GM12878 (cell line): ENCODE measurements at places on chromosomes 6 and 20. TPM values are rescaled to one million over a fixed set of nuclear protein-coding genes. Genes with fewer than 3 reads are reported as not detected.

- no peak overlapping the region for H3K27ac ChIP-seq
- DNase-seq: no peak
- H3K36me3 ChIP-seq: no peaks in the 10 kb centered on the region
- no peaks in the 10 kb centered on the region for H3K27me3 ChIP-seq
- H3K4me3 ChIP-seq: no peak overlapping the region
- no peaks in the 10 kb centered on the region for H3K4me1 ChIP-seq
Measured at GRCh38 chr6:78347191-78347916, 520.0 kb upstream of the IRAK1BP1 start.

CCN2 gene
- 0.43 and 0.62 TPM in 2 replicates for total RNA-seq

- H3K36me3 ChIP-seq: no peaks in the 10 kb centered on the region
- no peak overlapping the region for H3K4me3 ChIP-seq
- H3K4me1 ChIP-seq: no peaks in the 10 kb centered on the region
- H3K27ac ChIP-seq: no peak overlapping the region
Measured at GRCh38 chr6:99165838-99166237, 183.6 kb downstream of the FAXC start.

DNA sequence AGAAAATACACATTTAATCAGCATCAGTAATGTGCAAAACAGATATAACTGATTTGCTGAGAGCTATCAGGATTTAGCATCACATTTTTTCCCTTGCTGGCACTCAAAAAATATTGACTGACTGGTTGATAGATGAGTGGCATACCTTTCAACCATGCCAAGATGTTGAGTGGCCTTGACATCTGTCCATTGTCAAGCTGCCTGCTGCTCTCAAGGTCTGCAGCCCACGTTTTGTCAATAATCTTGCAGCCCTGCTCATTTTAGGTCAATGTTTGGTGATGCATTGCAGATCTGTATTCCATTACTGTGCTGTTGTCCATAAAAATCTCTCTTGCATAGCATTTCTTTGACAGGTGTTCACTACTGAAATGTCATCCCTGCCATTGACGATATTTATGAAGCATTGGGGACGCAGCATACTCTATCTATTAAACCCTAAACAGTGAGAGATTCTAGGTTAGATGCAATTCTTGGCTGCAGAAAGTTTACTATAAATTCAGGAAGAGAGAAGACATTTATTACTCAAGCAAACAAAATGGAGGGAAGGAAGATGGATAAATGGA is 111.6 kb downstream of the BFSP1 start:
- H3K4me3 ChIP-seq: no peak overlapping the region
- no peaks in the 10 kb centered on the region for H3K36me3 ChIP-seq
- no peaks in the 10 kb centered on the region for H3K4me1 ChIP-seq
- H3K27me3 ChIP-seq: no peaks in the 10 kb centered on the region
- H3K27ac ChIP-seq: no peak overlapping the region

HCK gene
- 20.1 and 21.0 TPM in 2 replicates for total RNA-seq

- no peaks in the 10 kb centered on the region for H3K36me3 ChIP-seq
- DNase-seq: no peak
- no peak overlapping the region for H3K27ac ChIP-seq
- H3K4me1 ChIP-seq: no peaks in the 10 kb centered on the region
- no peaks in the 10 kb centered on the region for H3K27me3 ChIP-seq
- no peak overlapping the region for H3K4me3 ChIP-seq
Measured at GRCh38 chr20:8901237-8902025, 167.5 kb upstream of the PLCB4 start.

- no peaks in the 10 kb centered on the region for H3K27me3 ChIP-seq
- peak overlapping the region; percentile 59 for H3K4me3 ChIP-seq
- H3K4me1 ChIP-seq: no peaks in the 10 kb centered on the region
- H3K36me3 ChIP-seq: no peaks in the 10 kb centered on the region
- H3K27ac ChIP-seq: no peak overlapping the region
- no peak for DNase-seq
Measured at GRCh38 chr6:129766959-129767728, 57.2 kb upstream of the ARHGAP18 start.

DNA sequence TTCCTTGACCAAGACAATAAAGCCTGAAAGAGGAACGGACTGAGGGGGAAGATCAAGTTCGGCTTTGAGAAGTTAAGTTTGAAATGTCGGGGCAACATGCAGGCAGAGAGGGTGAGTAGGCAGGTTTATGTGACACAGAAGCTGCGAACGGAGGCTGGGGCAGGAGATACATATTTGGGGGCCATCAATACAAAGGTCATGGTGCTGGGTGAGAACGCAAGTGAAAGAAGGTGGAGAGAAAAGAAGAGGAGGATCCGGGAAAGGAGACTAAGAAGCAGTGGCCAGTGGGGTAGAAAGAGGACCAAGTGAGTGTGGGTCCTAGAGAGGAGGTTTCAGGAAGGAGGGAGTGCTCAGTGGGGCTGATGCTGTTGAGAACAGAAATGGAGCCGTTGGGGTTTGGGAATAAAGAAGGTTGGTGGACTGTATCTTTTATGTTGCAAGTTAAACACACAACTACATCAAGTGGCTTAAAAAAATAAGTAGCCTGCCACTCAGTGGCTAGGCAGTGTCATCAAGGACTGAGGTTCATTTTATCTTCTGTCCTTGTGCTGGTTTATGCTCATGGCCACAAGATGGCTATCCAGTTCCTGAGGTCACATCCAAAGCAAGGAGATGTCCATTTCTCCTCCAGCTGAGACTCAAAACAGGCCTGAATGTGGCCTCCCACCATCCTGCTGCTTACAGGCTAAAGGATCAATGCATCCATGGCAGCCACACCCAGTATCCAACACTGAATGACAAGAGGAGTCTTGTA is 1.7 kb upstream of the BLCAP start:
- no peaks in the 10 kb centered on the region for H3K27me3 ChIP-seq
- H3K4me3 ChIP-seq: no peak overlapping the region
- no peaks in the 10 kb centered on the region for H3K36me3 ChIP-seq
- DNase-seq: no peak
- no peak overlapping the region for H3K27ac ChIP-seq
- peaks cover 19% of the 10 kb centered on the region for H3K4me1 ChIP-seq

SSR1 gene
- total RNA-seq: 131 and 132 TPM in 2 replicates

BANF2 gene
- not detected in 2 replicates for total RNA-seq

ANKEF1 gene
- 1.2 and 1.4 TPM in 2 replicates for total RNA-seq

EIF2S2 gene
- 80.2 and 84.1 TPM in 2 replicates for total RNA-seq

DNA sequence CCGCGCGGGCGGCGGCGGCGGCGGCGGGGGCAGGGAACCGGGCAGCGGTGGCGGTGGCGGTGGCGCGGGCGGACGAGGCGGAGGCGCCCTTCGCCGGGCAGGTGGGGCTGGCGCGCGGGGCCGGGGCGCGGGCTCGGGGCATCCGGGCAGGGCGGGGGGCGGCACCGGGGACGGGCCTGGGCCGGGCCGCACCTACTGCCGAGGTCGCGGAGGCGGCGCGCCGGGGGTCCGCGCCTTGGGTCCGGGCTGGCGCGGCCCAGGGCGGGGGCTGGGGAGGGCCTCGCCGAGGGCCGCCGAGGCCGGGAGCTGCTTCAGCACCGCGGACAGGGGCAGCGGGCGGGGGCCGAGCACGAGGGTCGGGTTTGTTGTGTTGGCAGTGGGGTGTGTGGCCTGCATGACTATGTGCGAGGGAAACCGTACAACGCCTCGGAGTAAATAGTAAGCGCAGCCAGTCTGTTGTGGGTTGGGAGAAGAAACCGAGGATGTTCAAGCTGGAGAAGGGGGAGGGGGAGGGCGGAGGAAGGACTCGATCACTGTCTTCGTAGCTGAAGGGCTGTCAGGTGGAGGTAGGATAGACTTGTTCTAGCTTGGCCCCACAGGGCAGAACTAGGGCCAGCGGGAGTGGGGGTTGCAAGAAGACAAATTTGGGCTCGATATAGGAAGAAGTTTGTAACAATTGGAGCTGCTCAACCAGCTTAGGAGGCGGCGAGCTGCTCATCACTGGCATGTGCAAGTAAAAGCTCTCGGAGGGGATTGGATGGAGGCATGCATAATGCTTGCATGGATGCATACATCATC is 593 bp downstream of the MMP24 start:
- no peaks in the 10 kb centered on the region for H3K4me1 ChIP-seq
- no peak overlapping the region for H3K27ac ChIP-seq
- no peak overlapping the region for H3K4me3 ChIP-seq
- no peaks in the 10 kb centered on the region for H3K36me3 ChIP-seq

- H3K4me3 ChIP-seq: no peak overlapping the region
- no peak overlapping the region for H3K27ac ChIP-seq
- H3K27me3 ChIP-seq: no peaks in the 10 kb centered on the region
- DNase-seq: no peak
- no peaks in the 10 kb centered on the region for H3K4me1 ChIP-seq
Measured at GRCh38 chr6:41796474-41796873, 9.0 kb downstream of the TOMM6 start.

- DNase-seq: no peak
- H3K36me3 ChIP-seq: no peaks in the 10 kb centered on the region
- H3K27me3 ChIP-seq: no peaks in the 10 kb centered on the region; the same call in 1 of the 2 replicates
- H3K27ac ChIP-seq: no peak overlapping the region
- peaks cover 7% of the 10 kb centered on the region for H3K4me1 ChIP-seq
Measured at GRCh38 chr6:14066782-14067406, 50.7 kb upstream of the CD83 start.

DNA sequence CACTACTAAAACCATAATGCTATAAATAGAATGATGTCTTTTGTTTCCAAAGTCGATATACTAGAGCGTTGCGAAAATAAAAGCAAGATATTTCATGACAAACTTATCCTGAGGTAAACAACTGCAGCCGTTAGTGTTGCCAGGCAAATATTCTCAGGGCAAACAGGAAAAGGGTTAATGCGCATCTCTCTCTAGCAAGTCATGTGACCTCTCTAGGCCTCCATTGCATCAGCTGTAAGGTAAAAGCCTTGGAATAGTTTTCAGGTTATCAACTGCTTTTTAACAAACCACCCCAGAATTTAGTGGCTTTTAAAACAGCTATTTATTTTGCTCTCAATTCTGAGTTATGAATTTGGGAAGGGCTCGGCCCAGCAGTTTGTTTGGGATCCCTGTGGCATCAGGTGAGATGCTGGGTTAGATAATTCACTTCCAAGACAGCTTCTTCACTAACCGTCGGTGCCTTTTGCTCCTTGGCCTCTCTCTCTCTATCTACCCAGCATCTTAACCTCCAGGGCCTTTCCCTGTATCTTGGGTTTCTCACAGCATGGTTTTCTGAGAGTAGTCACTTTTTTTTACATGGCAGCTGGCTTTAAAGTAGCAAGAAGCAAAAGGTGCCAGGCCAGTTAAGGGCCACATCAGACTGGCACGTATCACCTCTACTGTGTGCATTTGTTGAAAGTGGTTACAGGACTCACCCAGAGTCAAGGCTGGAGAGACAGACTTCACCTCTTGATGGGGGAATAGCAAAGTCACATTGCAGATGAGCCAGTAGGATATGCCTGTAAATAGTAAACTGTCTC is 39.2 kb upstream of the LTV1 start:
- H3K4me3 ChIP-seq: no peak overlapping the region
- H3K36me3 ChIP-seq: no peaks in the 10 kb centered on the region
- H3K27me3 ChIP-seq: no peaks in the 10 kb centered on the region
- H3K27ac ChIP-seq: no peak overlapping the region
- no peak for DNase-seq
- H3K4me1 ChIP-seq: no peaks in the 10 kb centered on the region

- no peak overlapping the region for H3K27ac ChIP-seq
- no peaks in the 10 kb centered on the region for H3K4me1 ChIP-seq
- DNase-seq: no peak
- no peaks in the 10 kb centered on the region for H3K36me3 ChIP-seq
Measured at GRCh38 chr6:90868256-90868655, 281.4 kb upstream of the MAP3K7 start.

PRDM13 gene
- 0.15 TPM in 1 of 2 replicates, not detected in the other for total RNA-seq

SLC22A7 gene
- 0.31 TPM in 1 of 2 replicates, not detected in the other for total RNA-seq

AIF1 gene
- 91.0 and 107 TPM in 2 replicates for total RNA-seq

- no peak for DNase-seq
- H3K36me3 ChIP-seq: no peaks in the 10 kb centered on the region
Measured at GRCh38 chr6:132348231-132348630, 53.0 kb downstream of the MOXD1 start.

ANKRD66 gene
- not detected in 2 replicates for total RNA-seq

- no peak overlapping the region for H3K4me3 ChIP-seq
- no peak for DNase-seq
- H3K27ac ChIP-seq: no peak overlapping the region
- no peaks in the 10 kb centered on the region for H3K36me3 ChIP-seq
- H3K27me3 ChIP-seq: no peaks in the 10 kb centered on the region
Measured at GRCh38 chr6:109824105-109824504, 133.0 kb downstream of the FIG4 start.

DNA sequence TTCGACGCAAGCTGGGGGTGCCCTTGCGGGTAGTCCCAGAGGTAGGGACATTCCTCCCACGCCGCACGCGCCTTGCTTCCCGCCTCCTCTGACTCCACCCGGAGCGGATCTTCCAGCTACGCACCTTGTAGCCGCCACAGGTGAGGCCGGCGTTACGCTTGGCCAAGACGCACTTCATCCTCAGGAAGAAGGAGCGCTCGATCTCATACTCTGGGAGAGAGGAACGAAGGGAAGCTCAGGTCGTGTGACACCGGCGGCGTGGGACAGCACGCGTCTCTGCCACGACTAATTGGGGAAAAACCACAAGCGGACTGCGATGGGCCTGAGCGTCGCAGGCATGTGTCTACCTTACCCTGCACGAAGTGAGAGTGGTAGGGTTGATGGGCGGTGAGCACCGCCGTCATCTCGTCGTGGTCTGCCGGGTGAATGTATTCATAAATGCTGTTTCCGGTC is 15.5 kb downstream of the SIM1 start:
- no peak for DNase-seq
- H3K36me3 ChIP-seq: no peaks in the 10 kb centered on the region
- H3K4me3 ChIP-seq: no peak overlapping the region
- H3K4me1 ChIP-seq: no peaks in the 10 kb centered on the region
- no peak overlapping the region for H3K27ac ChIP-seq
- H3K27me3 ChIP-seq: peaks cover 28% of the 10 kb centered on the region

ATG5 gene
- 21.0 and 21.5 TPM in 2 replicates for total RNA-seq
